GM18507 (cell line): ENCODE measurements at places on chromosomes 13 and 19.
A peak's percentile ranks its signal among the peaks of the same experiment; 100 is the strongest.

DNA sequence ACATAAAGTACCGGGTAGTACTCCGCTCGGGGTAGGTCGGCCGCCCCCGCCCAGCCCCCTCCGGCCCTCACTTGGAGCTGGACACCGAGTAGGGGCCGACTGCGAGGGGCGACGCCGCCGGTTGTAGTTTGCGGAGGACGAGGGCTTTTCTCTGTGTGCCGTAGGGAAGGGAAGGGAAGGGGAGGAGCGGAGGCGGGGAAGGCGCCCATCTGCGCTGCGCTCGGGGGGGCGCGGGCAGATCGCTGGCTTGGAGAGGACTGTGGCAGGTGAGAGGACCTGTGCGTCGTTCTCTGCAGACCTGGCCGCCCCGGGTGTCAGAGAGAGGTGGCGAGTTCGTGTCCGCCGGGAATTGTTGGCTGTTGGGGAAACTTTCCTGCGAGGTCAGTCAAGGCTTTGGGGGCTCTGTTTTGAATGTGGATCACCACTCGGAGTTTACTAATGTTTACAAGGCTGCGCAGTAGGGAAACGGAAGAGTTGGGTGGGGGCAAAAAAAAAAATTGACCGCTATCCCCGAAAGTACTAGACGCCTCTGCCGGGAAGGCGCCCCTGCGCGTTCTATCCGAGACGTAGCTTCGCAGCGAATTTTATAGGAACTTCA is 1.4 kb downstream of the ING1 start:
- DNase-seq, result no peak

GRCh38 chr19:49937750-49938381 is 8.6 kb upstream of the NUP62 start:
- peak; percentile 51 for DNase-seq

DNA sequence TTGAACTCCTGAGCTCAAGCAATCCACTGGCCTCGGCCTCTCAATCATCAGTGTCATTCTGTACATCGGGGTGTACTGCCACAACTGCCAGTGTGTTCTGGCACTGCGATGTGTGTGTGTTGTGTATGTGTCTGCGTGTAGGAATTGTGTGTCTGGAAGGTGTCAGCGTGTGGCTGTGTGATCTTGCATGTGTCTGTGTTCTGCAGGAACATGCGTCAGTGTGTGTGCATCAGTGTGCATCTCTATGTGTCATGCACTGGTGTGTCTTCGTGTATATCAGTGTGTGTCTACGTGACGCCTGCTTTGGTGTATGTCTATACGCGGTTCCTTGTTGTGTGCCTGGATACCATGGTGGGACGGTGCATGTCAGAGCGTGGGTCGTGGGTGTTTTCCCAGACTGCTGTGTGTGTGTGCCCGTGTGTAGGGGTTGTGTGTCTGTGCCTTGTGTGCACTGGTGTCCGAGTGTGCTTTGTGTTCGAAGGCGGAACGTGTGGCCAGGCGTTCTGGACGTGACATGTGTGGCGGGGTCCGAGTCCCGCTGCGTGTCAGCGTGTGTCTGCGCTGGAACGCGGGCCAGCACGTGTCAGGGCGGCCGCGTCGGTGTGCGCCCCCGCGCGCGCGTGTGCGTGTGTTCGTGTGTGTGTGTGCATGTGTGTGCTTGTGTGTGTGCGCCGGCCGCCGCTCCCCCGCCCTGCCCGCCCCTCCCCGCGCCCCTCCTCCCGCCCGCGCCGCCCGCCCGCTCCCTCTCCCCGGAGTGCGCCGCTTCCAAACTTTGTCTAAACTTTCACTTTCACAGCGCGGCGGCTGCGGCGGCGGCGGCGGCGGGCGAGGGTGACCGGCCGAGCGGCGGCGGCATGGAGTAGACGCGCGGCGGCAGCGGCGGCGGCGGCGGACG is at the start of gene NFIX:
Gene NFIX, plus strand, starts transcription at position 775 of the 895 bp plus-strand sequence. CDS start 363 bp downstream, outside the sequence.
- peak; percentile 33 for DNase-seq

GRCh38 chr13:39283072-39283471 is 244.8 kb downstream of the NHLRC3 start:
- no peak for DNase-seq

DNA sequence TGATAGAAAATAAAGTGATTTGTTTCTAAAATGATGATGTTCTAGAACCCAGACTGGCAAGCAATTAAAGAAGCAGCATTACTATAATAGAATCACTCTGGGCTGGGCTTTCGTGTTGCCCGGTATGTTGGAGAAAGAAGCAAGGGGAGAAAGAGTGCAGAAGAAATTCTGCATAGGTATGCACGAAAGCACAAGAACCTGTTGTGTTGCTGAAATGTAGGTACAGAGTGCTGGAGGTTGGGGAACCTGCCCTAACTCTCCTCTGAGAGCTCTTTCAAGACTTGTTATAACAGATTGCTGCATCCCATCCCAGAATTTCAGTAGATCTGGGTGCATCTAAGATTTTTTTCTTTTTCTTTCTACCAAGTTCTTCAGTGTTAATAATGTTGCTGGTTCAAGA is 95.7 kb upstream of the DACH1 start:
- no peak for DNase-seq

DNA sequence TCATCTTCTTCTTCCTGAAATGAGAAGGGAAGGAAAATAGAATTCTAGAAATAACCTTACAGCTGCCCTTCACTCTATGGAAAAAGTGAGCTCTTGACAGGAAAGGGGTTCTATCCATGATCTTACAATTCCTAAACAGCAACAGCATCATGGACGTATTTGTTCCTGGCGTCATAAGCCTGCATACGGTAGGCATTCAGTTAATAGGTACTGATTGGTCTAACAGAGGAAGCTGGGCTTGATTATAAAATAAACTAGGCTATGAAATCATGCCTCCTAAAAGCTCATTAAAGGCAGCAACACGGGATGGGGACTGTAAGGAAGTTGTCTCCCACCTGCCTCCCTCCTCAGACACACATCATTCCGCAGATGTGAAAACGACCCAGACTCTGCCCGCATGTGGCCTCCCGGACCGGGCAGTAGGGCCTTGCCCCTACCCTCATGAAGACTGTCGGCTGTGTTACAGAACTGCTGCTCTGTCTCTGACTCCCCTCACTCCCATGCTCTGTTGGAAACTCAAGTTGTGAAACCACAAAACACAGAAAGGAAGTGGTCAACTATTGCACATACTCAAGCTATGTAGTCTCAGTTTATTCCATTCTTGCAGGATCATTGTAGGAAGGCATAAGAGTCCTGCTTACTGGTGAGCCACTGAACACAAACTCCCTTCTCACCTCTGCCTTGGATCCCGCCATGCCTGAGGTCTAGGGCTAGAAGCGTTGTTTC is 129.8 kb downstream of the DLEU7 start:
- DNase-seq, result peak; percentile 14

- no peak for DNase-seq
Measured at GRCh38 chr19:13849991-13850909, 26.7 kb upstream of the NANOS3 start.

- no peak for DNase-seq
Measured at GRCh38 chr19:35460608-35461007, 12.6 kb downstream of the FFAR2 start.

DNA sequence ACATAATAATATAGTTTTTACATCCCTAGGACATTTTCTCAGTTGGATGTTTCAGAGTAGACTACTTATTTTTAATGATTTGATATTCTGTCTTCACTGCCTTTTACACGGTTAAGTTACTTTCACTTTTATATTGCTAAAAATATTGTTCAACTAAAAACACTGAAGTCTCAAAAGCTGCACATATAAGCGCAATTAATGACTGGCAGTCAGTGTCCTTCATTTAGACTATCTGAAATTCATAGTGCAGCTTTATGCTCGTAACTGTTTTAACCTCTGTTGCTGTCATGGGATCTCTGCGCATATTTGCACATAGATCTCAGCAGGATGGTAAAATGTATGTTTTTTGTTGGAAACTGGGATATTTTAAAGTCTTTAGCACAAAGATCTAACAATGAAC is 864.3 kb downstream of the SLITRK6 start:
- no peak for DNase-seq

- DNase-seq, result no peak
Measured at GRCh38 chr19:2425622-2426581, 1.5 kb downstream of the TIMM13 start.

- no peak for DNase-seq
Measured at GRCh38 chr19:1882089-1882785, 3.1 kb downstream of the ABHD17A start.

DNA sequence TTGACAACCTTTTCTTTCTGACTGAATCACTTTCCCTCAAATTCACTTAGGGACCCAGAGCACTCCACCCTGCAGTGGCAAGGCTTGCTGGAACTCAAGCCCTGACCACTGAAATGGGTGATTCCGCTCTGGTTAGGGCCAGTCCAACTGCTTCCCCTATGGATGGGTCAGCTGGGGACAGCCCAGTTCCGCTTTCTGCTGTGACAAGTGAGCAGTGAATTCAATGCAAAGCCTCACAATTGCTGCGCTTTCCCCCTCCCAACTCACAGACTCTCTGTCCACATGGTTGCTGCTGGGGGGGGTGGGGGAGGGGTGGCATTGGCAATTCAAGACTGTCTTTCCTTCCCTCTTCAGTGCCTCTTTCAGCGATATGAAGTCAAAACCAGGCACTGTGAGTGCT is 18.7 kb downstream of the CD70 start:
- DNase-seq, result no peak

GRCh38 chr13:95176611-95177259 is 124.5 kb downstream of the ABCC4 start:
- no peak for DNase-seq

DNA sequence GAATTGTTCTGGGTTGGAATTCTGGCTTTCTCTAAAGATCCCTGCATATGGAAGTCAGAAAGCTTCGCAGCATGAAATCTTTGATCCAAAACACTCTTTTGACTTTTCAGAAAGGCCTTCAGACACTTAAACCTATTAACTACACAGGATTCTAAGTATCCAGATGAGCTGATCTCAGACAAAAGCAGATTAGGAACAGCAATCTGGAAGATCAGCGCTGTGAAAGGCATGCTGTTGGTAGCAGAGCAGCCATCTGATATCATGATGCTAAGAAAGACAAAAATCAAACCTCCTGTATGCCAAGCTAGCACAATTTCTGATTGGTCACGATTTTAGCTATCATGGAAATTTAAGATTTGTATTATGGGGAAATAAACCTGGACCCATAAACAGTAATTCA is 589.9 kb downstream of the GPC5 start:
- DNase-seq, result no peak

DNA sequence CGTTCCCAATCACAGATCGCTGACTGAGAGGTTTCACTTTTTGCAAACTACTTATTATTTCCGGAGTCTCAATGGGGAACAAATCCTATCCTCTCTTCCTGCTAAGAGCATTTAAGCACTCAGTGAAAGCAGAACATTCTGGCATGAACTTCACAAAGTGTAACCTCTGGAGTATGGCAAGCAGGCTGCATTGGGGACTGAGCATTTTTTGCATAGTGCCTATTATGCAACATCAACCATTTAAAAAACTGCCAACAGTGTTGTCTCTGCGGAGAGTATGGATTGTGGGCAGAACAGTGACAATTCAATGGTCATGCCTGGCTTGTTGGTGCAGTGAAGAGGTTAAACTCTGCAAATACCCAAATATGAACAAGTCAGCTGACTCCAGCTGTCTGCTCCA is 484.6 kb downstream of the OLFM4 start:
- DNase-seq, result no peak

DNA sequence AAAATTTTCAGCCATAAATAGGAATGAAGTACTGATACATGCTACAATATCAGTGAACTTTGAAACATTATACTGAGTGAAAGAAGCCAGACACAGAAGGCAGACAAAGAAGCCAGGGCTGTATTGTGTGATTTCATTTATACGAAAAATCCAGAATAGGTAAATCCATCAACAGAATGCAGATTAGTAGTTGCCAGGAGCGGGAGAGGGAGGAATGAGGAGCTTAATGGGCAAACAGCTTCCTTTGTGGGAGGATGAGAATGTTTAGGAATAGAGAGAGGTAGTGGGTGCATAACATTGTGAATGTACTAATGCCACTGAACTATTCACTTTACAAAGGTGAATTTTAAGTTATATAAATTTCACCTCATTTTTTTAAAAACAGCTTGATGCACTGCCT is 103.3 kb upstream of the SERTM1 start:
- DNase-seq, result no peak

GRCh38 chr13:57638186-57638890 is 6.8 kb downstream of the PCDH17 start:
- DNase-seq, result no peak

GRCh38 chr13:29648760-29649159 is 53.3 kb upstream of the SLC7A1 start:
- DNase-seq, result no peak

GRCh38 chr13:71830736-71831135 is 36.3 kb downstream of the DACH1 start:
- no peak for DNase-seq

DNA sequence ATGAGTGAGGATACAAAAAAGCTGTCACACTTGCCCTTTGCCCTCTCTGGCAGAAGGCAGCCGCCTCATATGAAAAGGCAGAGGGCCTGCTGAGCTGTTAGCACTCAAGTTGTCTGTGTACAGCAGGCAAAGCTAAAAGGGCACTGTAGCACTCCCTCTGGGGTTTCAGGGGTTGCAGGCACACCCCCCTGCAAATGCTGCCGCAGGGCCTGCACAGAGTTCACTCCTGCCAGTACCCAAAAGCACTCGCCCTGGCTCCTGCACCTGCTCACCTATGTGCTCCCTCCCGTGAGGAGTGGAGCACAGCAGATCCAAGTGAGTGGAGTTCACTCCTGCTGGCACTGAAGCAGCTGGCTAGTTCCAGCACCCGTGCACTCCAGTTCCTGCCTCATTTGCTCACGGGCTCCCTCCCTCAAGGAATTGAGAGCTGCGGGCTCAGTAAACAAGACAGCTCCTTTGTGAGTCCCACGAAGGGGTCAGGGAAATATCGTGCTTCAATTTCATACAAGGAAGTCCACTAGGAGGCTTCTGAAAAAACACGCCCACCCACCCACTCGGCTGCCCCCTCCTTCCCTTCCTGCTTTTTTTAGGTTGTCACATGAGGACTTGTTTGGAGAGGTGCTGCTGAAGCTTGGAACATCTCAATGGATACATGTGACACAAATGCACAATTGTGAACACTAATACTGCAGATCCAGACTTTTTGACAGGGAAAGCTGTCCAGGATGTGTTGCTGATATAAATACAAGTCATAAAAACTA is 9.9 kb upstream of the RCBTB2 start:
- no peak for DNase-seq

DNA sequence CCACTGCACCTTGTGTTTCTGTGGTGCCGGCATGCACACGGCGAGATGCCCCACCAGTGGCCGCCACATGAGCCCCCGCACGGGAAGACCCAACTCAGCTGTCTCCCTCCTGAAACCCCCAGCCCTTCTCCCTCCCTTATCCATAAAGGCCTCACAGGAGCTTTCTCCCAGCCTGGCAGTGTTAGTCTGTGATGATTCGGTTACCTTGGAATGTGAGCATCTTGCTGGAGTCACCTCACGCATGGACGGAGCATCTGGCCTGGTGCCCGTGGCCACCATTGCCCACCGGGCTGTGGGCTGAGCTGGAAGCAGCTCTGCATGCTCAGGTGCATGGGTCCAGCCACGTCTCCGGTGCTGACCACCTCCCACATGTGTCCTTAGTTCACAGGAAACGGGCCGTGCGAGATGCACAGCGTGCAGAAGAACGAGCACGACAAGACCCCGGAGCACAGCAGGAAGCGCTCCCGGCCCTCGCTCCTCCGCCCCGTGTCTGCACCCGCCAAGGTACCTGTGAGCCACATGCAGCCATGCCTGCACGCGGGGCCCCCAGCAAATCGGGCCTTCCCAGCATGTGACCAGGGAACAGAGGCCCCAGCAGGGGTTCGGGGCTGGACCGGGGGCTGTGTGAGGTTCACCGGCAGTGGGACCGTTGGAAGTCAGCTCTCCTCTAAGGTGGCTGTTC is 22.0 kb downstream of the SIN3B start:
- no peak for DNase-seq
